ENCODE measurements at places on chromosomes 16 and 17.
A peak's percentile ranks its signal among the peaks of the same experiment; 100 is the strongest.

DNA sequence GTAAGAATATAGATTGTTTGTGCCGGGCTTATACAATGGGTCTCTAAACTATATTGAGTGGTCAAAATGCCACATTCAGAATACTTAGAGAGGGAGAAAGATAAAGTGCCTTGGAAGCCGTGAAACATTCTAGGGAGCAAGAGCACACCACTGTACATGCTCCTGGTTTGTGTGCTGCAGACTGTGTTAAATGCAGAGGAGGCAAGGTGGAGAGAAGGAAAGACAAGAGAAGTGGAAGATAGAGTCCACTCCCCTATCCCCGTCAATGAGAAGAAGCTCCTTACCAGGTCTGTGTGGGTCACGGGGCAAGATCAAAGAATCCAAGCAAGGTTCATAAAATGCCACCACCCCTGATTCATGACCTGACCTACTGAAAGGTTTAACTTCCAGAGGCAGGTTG is 267.1 kb upstream of the TBX2 start:
- DNase-seq, result no peak

DNA sequence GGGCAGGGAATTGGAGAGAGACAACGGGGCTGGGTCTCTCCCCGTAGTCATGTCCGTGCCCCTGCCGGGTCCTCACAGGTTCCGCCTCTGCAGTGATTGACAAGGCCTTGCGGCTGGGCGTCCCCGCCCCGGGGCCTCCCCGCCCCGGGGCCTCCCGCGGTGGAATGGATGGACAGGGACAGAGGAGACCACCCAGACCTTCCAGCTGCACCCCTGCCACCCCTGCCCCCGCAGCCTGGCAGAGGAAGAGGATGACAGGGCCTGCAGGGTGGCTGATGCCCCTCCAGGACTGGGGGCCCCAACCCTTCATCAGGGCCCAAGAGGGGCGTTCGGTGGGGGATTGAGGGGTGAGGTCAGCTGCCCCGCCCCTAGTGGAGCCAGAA is 216.4 kb upstream of the CIBAR2 start:
- no peak for DNase-seq

- no peak for DNase-seq
Measured at GRCh38 chr16:86041807-86042206, 142.8 kb downstream of the IRF8 start.

DNA sequence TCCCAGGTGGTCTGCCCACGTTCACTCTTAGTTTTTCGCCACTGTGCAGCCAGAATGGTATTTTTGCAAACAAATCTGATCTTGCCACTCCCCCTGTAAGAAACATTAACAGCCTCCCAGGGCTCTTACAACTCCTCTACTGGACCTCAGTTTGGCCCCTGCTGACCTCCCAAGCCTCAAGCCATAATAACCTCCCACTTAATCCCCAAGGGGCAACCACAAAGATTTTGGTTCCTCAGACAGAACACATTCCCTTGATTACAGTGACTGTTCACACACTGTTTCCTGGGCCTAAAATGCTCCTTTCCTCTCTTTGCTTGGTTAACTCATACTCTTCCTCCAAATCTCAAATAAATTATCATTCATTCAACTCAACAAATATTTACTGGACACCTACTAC is 21.5 kb upstream of the CD300E start:
- no peak for DNase-seq

DNA sequence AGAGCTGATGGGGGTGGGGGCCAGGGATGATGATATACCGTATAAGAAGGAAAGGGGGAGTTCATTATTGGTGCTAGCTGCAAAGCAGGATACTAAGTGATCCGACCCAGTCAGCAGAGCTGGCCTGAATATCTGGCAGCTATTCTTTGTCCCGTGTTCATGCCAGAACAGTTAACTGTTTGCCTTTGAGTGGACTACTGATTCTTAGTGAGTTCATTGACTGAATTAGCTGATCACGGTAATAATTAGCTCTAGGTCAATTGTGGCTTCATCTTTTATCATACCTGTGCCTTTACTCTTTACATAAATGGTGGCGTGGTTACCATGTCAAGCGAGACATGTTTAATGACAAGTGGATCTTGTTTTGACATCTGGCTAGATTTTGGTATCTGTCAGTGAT is 5.3 kb downstream of the KPNB1 start:
- no peak for DNase-seq

DNA sequence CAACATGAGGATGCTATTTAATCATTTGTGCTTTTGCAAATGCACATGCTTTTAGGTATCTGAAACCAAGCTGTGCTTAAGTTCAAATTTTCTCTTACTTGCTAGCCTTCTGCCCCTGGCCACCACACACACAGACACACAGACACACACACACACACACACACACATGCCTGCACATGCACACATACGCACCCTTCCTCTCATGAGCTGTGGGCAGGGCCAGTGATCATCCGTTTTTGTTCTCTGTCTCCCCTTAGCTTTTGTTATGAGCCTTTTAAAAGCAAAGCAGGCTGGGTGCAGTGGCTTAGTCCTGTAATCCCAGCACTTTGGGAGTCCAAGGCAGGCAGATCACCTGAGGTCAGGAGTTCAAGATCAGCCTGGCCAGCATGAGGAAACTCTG is 34.2 kb downstream of the CD300LF start:
- no peak for DNase-seq

DNA sequence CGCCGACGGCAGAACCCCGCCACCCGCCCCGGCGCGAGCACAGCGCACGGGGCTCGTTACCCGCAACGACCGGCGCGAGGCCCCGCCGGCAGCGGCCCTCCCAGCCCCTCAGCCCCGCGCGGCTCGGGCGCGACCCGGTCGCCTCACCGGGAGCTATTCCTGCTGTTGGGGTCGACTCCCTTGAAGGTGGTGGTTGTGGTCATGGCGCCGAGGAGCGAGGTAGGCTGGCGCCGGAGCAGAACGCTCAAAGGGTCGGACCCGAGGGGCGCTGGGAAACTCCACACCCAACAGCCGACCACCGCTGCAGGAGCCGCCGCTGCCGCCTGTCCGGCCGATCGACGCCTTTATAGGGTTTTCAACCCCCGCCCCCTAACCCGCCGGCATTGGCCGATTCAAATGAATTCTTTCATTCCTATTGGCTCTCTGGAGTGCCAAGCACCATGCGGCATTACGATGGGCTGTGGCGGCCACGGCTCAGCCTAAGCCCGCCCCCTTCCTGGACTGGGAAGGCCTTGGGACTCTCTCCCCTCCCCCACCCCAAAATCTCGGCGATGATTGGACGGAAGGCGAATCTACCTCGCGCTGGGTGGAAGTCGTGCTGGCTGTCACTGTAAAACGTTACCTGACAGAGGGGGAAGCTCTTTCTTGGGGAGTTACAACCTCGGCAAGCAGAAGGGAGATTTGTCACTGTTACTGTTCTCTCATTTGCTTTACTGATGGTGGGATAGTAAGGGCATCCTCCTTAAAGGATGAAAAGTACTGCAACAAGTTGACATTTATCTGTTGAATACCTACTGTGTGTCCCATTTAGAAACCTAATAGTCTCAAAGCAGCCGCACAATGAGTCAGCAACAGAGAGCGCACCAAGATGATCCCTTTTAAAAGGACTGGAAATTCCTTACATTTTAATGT is at the start of gene JPT1:
TSS of gene JPT1 (minus strand) at position 318 of the 912 bp plus-strand sequence. CDS start at position 203, 115 bp downstream.
- peak; percentile 98 for DNase-seq
